Ovary (tissue), 10 donors: ENCODE measurements at places on chromosomes 11 and 22.
A peak's percentile ranks its signal among the peaks of the same experiment; 100 is the strongest.

GRCh38 chr11:107494055-107494454, 36.4 kb upstream of the CWF19L2 start:
- no peak for DNase-seq

DNA sequence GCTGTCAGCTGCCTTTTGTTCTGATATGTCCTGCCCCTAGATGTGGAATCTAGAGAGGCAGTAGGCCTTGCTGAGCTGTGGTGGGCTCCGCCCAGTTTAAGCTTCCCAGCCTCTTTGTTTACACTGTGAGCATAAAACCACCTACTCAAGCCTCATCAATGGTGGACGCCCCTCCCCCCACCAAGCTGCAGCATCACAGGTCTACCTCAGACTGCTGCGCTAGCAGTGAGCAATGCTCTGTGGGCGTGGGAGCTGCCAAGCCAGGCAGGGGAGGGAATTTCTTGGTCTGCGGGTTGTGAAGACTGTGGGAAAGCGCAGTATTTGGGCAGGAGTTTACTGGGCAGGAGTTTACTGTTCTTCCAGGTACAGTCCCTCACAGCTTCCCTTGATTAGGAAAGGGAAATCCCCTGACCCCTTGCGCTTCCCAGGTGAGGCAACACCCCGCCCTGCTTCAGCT, 98.5 kb downstream of the SMCO4 start:
- DNase-seq = peak; percentile 11

DNA sequence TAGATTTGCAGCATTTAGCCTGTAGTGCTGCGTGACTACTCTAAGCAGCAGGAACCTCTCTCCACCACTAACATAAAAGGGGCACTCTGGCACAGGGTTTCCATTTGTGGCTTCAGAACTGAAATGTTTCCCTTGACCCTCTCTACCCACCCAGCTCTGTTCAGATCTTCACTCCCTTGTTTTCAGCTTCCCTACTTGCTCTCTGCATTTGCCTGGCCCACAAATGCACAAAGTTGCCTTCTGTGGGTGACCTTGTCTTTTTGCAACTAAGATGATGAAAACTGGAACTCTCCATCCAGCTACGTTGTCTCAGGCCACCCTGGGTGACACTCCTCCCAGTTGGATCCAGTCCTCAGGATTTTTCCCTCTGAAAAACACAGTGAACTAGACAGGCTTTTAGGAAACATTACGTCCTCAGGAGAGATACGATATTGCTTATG, 19.8 kb upstream of the PSMA1 start:
- no peak for DNase-seq

GRCh38 chr11:84671325-84671999, 955.7 kb downstream of the DLG2 start:
- no peak for DNase-seq

- no peak for DNase-seq
Measured at GRCh38 chr11:105609341-105609781, 512 bp upstream of the GRIA4 start.

GRCh38 chr11:93783765-93784144, 327 bp upstream of the MED17 start:
- no peak for DNase-seq

GRCh38 chr11:7563281-7563680, 49.5 kb downstream of the PPFIBP2 start:
- DNase-seq = no peak

DNA sequence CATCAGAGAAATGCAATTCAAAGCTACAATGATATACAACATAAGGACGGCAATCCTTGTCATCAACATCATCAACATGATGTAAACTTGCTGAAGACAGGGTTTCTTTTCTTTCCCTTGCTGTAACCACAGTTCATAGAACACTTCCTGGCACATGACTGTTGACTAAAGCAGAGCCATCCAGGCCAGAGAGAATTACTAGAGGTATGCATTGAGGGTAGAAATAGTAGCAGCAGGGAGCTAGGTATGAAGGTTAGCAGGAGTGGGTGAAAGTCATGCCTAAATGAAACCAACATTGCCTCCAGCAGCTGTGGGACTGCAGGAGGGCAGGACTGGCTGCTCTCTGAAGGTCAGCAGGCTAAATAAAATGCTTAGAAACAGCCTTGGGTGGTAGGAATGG, 103.7 kb downstream of the LRRC32 start:
- DNase-seq = no peak

GRCh38 chr11:94661444-94661843, 94.3 kb downstream of the PIWIL4 start:
- no peak for DNase-seq

DNA sequence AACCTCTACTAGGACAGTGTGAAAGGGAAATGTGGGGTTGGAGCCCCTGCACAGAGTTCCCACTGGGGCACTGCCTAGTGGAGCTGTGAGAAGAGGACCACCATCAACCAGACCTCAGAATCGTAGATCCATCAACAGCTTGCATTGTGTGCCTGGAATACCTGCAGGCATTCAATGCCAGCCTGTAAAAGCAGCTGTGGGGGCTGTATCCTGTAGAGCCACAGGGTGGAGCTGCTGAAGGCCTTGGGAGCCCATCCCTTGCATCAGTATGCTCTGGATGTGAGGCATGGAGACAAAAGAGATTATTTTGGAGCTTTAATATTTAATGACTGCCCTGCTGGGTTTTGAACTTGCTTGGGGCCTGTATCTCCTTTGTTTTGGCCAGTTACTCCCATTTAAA, 46.3 kb downstream of the PGR start:
- DNase-seq = no peak

- no peak for DNase-seq
Measured at GRCh38 chr11:73143126-73143838, 1.2 kb upstream of the FCHSD2 start.

- no peak for DNase-seq
Measured at GRCh38 chr11:103668859-103669258, 367.6 kb upstream of the DDI1 start.

GRCh38 chr11:101482556-101483124, 101.2 kb downstream of the TRPC6 start:
- no peak for DNase-seq

DNA sequence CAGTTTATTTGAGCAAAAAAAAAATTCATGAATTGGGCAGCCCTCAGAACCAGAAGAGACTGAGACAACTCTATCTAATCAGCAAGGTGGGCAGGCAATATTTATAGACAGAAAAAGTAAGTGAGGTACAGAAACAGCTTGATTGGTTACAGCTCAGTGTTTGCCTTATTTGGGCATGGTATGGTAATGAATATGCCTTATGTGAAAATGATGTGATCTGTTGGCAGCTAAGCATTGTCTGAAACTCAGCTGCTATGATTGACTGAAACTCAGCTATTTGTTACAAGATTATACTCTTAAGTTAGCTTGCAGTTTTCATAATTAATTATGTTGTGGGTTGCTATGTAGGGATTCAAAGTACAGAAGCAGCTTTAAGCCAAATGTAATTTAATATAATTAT, 127.6 kb downstream of the CNTN5 start:
- no peak for DNase-seq

- DNase-seq = no peak
Measured at GRCh38 chr11:45538363-45538762, 127.1 kb downstream of the CHST1 start.

- DNase-seq = no peak
Measured at GRCh38 chr11:79845002-79845709, 404.3 kb upstream of the TENM4 start.

GRCh38 chr11:92397221-92397755, 172.7 kb downstream of the FAT3 start:
- no peak for DNase-seq

- no peak for DNase-seq
Measured at GRCh38 chr11:14320020-14320419, 39.0 kb downstream of the RRAS2 start.

DNA sequence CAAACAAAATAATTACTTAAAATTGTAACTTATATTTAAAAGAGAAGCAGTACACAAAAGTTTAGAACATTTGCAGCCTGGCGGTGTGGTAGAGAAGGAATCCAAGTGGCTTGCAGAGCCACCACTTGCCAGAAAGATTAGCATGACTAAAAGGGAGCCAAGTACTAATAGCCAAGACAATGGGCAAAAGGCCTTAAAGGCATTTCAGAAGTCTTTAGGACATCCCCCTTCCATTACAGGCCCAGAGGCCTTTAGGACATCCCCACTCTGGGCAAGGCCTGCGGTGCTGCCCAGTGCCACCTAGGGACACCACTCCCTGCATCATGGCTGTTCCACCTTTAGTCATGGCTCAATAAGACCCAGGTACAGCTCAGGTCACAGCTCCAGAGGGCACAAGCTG, 32.4 kb downstream of the TMEM225 start:
- DNase-seq = no peak

- no peak for DNase-seq
Measured at GRCh38 chr11:6273188-6273587, 13.6 kb downstream of the CCKBR start.

GRCh38 chr11:115905341-115906000, 401.3 kb upstream of the CADM1 start:
- DNase-seq = no peak

- no peak for DNase-seq
Measured at GRCh38 chr22:25448435-25449051, 115.9 kb upstream of the GRK3 start.

- DNase-seq = no peak
Measured at GRCh38 chr22:17403906-17404305, 34.6 kb downstream of the CECR2 start.

DNA sequence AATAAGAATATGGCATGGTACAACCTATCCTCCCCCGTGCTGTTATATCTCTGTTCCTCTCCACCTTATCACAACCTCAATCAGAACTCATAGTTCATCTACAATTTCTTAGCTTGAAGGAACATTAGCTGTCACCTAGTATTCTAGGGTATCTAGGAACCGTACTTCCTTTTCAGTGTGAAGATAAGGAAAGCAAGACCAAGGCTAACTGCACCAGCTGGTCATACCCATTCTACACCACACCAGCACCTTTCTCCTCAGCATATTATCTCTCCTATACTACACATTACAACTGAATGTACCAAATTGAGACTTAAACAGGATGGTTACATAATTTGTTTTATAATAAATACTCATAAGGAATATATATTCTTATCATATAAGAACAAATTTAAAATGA, 73.1 kb downstream of the ARHGAP32 start:
- no peak for DNase-seq

- no peak for DNase-seq
Measured at GRCh38 chr22:24303007-24303406, 32.4 kb downstream of the SPECC1L start.

DNA sequence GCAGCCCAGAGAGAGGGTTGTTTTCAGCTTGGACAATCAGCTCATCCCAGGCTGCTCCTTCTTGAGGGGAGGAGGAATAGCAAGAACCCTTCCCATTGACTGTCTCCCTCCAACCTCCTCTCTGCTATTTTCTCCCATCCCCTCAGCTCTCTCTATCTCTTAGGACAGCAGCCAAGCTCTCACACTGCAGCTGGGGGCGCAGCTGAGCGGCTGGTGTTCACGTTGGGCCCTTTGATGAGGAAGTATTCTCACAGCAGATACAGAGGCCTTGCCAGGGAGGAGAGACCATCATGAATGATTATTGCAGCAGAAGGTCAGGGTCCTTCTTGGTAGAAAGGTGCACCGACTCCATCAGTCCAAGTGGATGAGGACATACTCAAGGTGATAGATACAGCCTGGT, 26.5 kb upstream of the CADM1 start:
- no peak for DNase-seq

- no peak for DNase-seq
Measured at GRCh38 chr11:78110351-78110750, 29.1 kb downstream of the ALG8 start.

- no peak for DNase-seq
Measured at GRCh38 chr11:102476069-102476468, 23.5 kb upstream of the TMEM123 start.

- no peak for DNase-seq
Measured at GRCh38 chr11:83976086-83976485, 689.9 kb upstream of the CCDC90B start.

DNA sequence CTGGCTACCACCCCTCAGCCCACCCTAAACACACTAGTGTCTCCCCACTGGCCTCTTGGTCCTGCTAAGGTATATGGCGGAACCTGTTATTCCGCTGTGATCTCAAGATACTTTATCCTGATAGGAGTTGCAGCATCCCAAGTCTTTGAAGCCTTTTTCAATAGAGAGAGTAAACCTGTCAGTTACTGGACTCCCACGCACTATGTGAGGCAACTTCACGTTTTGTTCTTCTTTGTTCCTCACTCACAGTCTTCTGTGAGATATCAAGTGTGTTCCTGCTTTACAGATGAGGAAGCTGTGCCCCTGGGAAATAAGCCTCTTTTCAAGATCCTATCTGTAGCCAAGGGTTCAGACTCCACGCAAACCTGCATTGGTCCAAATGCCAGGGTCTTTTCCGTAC, 127.8 kb downstream of the MYO18B start:
- DNase-seq = no peak

DNA sequence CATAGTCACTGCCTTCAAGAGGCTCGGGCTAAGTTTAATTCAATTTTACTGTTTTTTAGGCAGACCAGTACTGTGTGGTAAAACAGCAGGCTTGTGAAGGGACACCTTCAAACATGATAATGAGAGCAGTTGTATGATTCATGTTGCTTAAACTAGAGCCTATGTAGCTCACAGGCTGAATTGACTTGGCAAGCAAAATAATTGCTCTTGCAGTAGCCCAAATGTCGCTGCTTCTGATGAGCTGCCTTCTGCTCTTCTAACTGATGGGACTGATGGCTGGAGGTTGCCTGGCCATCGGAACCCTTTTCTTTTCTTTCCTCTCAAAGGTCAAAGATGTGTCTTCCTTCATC, 137.6 kb downstream of the MAML2 start:
- DNase-seq = no peak

GRCh38 chr11:488062-488461, 19.0 kb downstream of the RNH1 start:
- DNase-seq = no peak

GRCh38 chr22:24302591-24302990, 32.0 kb downstream of the SPECC1L start:
- DNase-seq = no peak

DNA sequence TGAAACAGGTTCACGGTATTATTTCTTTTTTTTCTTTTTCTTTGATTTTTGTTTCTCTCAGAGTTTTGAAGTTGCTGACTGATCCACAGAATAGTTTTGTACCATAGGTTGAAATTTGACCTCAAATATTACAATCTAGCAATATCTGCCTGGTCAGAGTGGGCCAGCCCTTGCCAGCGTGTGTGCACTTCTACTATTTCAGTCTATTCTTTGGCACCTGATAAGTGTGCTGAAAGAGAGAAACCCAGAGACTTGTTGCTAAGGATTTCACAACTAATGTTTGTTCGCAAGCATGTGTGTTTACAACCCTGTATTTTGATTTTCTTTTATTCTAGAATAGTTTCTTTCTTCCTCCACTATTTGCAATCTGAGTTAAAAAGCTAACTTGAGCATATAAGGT, 1125.2 kb upstream of the CNTN5 start:
- DNase-seq = no peak

DNA sequence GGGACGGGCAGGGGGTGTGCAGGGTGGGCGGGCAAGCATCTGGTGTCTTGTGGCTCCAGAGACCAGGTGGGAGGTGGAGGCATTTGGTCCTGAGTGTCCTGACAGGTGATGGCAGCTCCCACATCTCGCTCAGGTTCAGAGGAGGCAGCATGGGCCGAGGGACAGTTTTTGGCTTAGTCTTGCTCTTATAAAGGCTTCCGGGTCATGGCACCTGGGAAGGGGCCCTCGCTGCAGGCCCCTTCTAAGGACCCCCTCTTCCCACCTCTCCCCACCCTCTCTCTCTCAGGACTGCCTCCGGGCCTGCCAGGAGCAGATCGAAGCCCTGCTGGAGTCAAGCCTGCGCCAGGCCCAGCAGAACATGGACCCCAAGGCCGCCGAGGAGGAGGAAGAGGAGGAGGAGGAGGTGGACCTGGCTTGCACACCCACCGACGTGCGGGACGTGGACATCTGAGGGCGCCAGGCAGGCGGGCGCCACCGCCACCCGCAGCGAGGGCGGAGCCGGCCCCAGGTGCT, 9.9 kb downstream of the CCND1 start:
- no peak for DNase-seq
